ENCODE measurements at places on chromosomes 6 and 20.

- no peak for DNase-seq
These were observed 75.7 kb downstream of the TCP11 start for GRCh38 chr6:35065441-35065800.

GRCh38 chr6:35213824-35214756 lies at the start of gene SCUBE3:
TSS of gene SCUBE3 (plus strand) at chr6:35213956. CDS start at chr6:35214419, 463 bp downstream.
- peak; percentile 31 for DNase-seq

- no peak for DNase-seq
These were observed 42.6 kb upstream of the HDGFL1 start for GRCh38 chr6:22526736-22527135.

GRCh38 chr6:166525567-166525966 lies 60.9 kb downstream of the RAMACL start:
- no peak for DNase-seq

DNA sequence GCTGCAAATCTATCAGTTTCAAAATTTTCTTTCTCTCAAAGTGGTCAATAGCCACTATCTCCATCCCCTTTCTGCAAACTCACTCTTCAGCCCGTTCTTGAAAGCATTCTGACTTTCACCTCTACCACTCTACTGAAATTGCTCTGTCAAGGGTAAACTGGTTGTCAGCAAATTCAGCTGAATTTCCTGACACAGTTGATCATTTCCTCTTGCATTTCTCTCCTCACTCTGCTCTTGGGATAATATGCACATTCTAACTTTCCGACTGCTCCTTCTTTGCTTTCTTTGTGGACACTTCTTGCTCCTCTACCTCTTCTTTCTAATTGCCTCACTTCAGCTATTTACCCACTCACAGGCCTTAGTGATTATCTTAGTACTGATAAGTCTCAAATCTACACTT lies 73.7 kb upstream of the TINAG start:
- no peak for DNase-seq

- DNase-seq: no peak
These were observed 3.6 kb upstream of the PGBD1 start for GRCh38 chr6:28277746-28278145.

DNA sequence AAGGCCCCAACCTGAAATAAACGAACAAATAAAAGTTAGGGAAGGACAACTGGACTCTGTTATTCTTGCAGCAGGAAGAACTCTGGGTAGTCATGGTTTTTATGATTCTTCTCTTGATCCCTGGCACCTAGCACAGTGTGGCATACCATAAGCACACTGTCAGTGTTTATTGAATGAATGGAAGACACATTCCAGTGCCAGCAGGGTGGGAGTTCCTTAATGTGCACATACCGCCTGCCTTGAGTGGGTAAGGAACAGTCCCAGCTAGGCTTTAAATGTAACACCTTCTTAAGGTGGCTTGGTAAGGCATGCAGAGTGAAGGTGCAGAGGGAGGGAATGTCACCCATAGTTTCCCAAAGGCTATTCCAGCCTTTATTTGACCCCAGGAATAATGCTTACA lies 162.9 kb upstream of the CEP162 start:
- no peak for DNase-seq

DNA sequence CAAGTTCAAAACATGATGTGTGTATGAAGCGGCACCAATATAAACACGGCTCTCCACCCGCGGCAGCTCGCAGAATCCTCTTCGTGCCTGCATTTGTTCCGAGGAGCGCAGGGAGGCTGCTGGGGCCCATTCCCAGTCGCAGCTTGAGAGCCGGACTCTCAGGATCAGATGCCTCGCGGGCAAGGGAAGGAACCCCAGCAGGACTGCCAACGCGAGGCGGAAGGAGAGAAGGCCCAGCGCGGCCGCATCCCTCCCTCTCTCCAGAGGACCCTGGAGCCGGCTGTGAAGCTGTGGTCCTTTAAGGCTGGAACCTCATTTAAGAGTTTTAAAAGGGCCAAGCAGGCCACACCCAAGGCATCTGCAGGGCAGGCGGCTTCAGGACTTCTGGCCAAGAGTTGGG lies 44.2 kb upstream of the ZBP1 start:
- DNase-seq: no peak

DNA sequence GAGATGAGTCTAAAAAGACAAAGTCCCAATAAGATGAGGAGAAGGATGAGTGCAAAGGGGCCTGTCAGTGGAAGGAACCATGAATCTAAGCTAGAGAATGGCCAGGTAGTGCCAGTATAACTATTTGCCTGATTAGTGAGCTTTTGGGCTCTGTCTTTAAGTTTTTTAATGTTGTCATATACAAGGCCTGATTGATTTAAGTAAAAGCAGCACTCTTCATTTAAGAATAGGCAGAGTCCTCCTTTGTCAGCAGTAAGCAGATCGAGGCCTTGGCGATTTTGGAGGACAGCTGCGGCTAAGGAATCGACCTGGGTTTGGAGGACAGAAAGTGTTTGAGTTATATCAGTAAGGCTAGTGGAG lies 753.4 kb upstream of the ADGRB3 start:
- DNase-seq: no peak

DNA sequence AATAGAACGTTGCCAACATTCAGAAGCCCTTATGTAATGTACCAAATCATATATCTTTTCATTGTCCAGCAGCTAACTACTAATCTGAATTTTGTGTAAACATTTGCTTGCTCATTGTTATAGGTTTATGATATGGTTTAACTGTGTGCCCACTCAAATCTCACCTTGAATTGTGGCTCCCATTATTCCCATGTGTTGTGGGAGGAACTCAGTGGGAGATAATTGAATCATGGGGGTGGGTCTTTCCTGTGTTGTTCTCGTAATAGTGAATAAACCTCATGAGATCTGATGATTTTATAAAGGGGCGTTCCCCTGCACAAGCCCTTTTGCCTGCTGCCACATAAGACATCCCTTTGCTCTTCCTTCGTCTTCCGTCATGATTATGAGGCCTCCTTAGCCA lies 91.9 kb upstream of the CLVS2 start:
- no peak for DNase-seq

GRCh38 chr6:104788400-104788799 lies 71.3 kb downstream of the HACE1 start:
- DNase-seq: peak; percentile 23

DNA sequence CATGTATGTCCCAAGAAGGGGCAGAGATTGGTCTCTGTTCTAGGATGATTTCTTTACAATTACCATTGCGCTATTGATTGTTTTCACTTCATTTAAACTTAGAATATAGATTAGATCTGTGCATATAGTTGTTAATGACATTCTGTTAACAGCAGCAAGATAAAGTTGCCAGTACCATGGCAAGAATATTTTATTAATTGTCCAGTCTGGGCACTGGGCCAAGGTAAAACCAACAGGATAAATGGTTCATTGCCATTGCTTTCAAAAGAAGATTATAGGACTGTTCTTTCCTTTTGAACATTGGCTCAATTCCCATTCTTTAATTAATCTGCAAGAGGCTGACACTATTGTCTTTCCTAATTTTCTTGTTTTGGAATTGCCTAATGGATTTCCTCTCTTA lies 592.4 kb downstream of the RFPL4B start:
- DNase-seq: no peak

GRCh38 chr6:115902436-115902835 lies 158.3 kb downstream of the FRK start:
- no peak for DNase-seq

All from cardiac fibroblast (primary cell).